ENCODE measurements at places on chromosomes 2 and 18.

GRCh38 chr2:183010112-183010511 lies 28.1 kb downstream of the NCKAP1 start:
- no peak for DNase-seq

DNA sequence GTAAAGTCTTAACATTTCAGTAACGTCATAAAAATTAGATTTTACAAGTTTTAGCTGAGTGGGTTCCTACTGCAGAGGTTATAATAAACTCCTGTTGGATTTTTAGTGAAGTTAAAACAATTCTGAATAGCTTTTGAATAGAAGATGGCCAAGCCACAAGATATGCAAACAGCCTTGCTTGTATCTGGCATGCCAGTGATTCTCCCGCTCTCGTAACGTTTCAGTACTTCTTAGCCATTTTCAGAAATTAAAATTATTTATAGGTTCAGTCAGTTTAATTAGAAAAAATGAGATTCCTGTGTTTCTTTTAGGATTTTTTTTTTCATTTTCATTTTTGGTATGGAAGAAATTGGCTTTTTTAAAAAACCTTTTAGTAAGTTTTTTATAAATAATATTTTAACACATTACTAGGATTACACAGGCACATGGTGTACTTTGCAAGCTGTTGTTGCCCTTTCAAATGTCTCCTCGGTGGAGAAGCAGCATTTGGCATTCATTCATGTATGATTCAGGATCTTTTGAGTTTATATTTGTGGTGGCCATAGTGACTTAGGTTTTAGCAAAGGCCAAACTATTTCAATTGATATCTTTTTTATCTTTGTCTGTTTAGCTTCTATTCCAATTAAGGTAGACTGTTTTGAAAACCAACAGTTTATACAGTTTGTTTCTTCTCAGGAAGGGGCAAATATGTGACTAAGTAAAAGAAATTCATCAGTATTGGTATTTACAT lies 30.6 kb upstream of the RND3 start:
- no peak for DNase-seq

- DNase-seq, result no peak
Observed at GRCh38 chr18:46386788-46387187, 270.2 kb downstream of the LOXHD1 start.

- no peak for DNase-seq
Observed at GRCh38 chr2:239002591-239002953, 154.7 kb downstream of the TWIST2 start.

DNA sequence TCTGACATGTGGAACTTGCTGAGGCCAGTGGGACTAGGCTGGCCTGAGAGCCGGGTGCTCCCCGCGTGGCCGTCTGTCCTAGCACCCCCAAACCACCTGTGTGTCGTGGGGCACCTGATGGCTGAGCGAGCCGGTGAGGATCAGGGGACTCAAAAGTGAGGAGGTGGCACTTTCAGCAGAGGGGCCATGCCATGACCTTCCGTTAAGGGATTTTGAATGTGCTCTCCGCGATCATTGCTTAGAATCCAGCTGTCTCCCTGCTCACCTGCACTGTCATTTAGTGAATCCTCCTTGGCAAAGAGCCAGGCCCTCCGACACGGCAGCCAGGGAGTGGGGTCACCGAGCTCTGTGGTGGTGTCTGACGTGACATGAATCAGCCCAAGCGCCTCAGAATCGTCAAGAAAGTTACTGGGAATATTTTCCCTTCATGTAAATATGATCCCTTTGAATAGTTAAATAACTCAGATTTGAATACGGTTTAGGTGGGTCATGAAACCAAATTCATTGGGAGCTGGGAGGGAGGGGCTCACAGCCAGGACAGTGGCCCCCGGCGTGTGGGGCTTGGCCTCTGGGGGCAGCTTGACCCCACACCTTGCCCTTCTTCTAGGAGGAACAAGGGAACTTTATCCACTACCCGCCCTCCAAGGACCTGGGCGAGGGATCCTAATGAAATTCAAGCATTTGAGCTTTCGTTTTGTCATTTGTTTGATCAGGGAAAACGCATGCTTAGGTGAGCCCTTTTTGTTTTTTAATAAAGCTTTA lies 9.5 kb downstream of the NFATC1 start:
- no peak for DNase-seq

DNA sequence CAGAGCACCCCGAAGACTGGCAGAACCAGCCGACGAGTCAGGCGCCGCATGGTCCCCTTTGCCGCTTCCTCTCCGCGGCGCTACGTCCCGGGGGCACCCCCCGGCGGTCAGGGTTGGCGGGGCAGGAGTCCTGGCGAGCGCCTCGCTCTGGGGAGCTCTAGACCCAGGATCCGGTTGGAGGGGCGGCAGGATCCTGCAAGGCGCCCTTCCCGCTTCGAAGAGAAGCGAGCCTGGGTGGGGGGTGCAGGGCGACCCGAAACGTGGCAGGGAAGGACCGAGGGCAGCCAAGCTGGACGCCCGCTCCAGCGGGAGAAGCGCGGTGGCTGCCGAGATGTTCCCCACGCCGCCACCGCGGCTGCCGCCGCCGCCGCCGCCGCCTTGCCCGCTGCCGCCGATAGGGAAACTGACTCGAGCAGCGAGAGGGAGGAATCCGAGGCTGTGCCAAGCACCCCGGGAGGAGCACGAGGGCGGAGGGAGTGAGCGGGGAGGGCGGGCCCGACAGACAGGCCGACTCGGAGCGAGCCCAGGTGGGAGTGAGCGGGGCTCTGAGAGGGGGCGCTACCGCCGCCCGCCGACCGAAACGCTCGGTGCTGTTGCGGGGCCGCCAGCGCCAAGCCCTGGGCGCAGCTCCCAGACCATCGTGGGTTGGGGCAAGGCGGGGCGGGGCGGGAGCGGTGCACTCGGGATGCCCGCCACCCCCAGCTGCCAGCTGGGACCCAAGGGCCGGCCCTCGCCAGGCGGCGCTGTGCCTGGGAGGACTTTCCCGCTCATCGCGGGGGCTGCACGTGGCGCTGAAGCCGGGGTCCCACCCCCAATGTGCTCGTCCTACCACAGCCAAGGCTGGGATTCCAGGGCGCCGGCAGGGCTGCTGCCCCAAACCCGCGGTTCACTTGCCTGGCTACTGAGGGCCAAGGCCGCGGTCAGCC lies at the start of gene GALNT14:
TSS of gene GALNT14 (minus strand) at position 404 of the 926 bp plus-strand sequence. CDS start at position 50, 354 bp downstream.
- DNase-seq, result peak; percentile 72

Measured in GM06990 (cell line).